ENCODE measurements at places on chromosomes 5 and 9. TPM values are rescaled to one million over a fixed set of nuclear protein-coding genes. Genes with fewer than 3 reads are reported as not detected.

PIP5KL1 gene
- total RNA-seq, result 2.7 TPM

DRD1 gene
- not detected for total RNA-seq

VCAN gene
- total RNA-seq, result not detected

OR13C9 gene
- not detected for total RNA-seq

CSF1R gene
- 0.14 TPM for total RNA-seq

SAPCD2 gene
- 32.9 TPM for total RNA-seq

SPATA31C1 gene
- not detected for total RNA-seq

Measured in T-helper 2 cell treated with Interferon-gamma antibody and Interleukin-4, amounts not matched to agents 100 ng/mL and 5 ng/mL, for 36 hours (primary cell).